A549 treated with Mapracorat at 1 μM for 4 hours (cell line): ENCODE measurements at places on chromosomes 1 and 21. TPM values are rescaled to one million over a fixed set of nuclear protein-coding genes. Genes with fewer than 3 reads are reported as not detected.

FAM151A gene
- total RNA-seq = 0.16 to 0.32 TPM (median 0.17 TPM) in 5 replicates

TBX15 gene
- total RNA-seq = 0.03 to 0.08 TPM (median 0.07 TPM) in 4 of 5 replicates, not detected in the other

TRIM62 gene
- 1.9 to 2.6 TPM (median 2.3 TPM) in 5 replicates for total RNA-seq

TAL1 gene
- not detected in 5 replicates for total RNA-seq

SPRR1A gene
- not detected in 5 replicates for total RNA-seq

ORC1 gene
- 19.6 to 21.3 TPM (median 20.8 TPM) in 5 replicates for total RNA-seq

DISC1 gene
- 0.10 to 0.24 TPM (median 0.19 TPM) in 5 replicates for total RNA-seq
